Activated CD8-positive, alpha-beta memory T cell treated with anti-CD3 and anti-CD28 coated beads for 1 hour (primary cell): ENCODE measurements at places on chromosomes 11 and 22.

GRCh38 chr11:119888119-119888518 lies 159.1 kb upstream of the NECTIN1 start:
- DNase-seq, result no peak

DNA sequence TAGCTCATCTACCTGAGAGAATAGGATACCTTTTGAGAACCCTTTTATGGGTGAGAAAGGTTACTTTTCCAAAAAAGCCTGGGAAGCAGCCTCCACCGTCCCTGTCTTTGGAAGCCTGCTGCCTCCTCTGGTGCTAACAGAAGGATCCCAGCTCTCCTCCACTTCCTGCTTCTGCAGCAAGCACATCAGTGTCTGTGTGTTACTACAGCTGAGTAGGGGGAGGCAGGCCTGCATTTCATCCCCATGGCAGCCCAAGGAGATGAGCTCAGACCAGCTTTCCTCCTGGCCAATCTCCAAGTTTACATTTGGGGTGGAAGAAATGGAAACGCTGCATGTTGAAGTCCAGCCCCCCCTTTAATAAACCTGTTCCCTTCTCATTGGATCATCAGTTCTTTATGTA lies 7.4 kb upstream of the CCDC34 start:
- DNase-seq, result no peak

DNA sequence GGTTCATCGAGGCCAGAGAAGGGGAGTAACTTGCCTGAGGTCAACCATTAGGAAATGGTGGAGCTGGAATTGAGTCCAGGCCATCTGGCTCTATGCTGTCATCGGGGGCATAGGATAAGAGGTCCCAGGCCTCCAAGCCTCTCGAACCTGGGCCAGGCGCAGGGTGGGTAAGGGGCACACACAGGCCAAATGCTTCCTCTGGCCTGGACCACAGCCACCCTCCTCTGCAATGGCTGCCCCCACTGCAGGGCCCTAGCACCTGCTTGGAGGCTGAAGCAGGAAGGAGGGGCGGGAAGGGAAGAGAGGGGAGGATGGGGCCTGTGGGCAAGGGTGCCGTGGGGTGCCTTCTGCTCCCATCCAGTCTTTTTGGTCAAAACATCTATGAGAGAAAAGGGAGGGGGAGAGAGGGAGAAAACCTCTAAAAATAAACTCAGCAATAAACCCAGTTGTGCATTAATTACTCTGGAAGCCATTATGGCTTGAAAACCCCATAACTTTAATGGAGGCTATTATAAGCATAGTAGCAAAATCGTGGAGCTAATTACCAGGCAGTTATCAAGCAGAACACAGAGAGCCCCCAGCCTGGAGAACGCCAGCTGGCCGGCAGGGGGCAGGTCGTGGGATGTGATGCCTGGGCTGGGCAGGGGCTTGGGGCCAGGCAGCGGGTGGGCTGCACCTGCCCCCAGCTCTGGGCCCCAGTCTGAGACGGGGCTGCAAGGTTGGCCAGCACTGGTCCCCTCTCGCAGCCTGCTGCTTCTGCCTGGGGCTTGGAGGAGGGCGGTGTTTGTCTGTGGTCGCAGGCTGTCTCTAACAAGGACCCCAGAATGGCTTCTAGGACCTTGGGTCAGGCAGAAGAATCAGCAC lies 21.1 kb downstream of the B3GAT1 start:
- no peak for DNase-seq

GRCh38 chr11:44167046-44167445 lies 71.6 kb downstream of the EXT2 start:
- no peak for DNase-seq

DNA sequence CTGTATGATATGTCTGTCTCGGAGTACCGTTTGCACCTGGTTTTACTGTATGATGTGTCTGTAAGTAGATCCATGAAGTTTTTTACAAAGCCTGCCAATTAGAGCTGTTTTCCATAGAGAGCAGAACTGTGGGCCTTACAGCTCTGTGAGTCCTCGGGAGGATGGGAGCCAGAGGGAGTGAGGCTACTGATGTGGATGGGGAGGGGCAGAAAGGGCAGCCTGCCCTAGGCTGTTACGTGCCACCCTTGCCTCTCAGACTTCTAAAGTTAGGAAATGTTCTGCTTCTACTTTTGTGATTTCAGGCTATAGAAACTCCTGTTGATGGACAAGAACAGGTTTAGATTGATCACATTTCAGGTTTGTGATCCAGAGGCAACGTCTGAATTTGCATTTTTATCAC lies 105.2 kb downstream of the PPP6R3 start:
- no peak for DNase-seq

GRCh38 chr22:26779108-26779507 lies 121.7 kb downstream of the MIAT start:
- no peak for DNase-seq
